ENCODE measurements at places on chromosomes 12 and 14.

DNA sequence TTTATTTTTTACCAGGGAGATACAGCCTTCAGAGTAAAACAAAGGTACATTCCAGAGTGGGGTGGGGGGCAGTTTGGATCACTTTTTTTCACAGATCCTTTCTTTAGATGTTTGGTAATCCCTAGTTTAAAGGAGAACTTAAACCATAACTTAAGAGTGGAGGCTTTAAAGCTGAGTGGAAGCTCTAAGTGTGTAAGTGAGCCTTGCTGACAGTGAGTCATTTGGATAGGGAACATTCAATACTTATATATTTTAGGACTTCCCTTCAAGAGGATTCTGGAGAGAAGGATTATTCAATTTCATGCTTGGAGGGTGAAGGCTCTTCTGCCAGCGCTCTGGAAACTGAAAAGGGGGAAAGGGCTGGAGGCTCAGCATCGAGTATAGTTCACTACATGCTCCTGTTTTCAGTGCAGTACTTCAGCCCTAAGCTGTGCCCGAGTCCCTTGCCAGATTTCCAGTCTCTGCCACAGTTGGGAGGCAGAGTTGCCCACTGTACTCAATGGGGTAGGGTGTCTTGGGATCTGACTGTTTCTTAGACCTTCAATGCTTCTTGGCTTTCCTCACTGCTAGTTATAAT lies 8.4 kb downstream of the PRKAG1 start:
- DNase-seq: no peak

DNA sequence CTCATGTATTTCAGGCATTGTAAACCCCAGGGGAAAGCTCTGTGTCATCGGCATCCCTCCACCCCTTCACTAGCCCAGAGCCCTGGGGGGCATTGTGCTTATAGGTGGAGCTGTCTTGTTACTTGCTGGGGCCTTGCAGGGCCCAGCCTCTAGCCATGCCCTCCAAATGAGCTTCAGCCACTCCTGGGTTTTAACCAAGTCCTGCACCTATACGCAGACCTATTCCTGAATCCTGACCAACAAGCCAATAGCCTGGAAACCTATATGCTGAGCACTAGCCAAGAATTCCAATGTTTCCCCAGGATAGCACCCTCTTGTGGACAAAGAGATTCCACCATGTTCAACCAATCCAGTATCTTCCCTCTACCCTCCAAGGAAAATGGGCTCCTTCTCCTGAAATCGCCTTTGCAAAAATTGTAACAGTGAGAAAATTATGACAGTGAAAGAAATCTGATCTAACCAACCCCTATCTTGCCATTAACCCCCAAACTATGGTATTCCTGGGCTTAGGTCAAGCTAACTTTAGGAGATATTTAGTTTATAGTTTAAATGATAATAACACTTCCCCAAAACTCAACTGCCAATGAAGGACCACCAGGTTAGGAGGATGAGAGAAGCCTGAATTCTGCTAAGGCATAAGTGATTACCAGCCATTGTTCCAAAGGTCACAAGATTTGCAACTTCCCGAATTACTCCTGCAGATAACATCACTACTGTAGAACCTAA lies 55.5 kb downstream of the TTC7B start:
- DNase-seq: no peak

DNA sequence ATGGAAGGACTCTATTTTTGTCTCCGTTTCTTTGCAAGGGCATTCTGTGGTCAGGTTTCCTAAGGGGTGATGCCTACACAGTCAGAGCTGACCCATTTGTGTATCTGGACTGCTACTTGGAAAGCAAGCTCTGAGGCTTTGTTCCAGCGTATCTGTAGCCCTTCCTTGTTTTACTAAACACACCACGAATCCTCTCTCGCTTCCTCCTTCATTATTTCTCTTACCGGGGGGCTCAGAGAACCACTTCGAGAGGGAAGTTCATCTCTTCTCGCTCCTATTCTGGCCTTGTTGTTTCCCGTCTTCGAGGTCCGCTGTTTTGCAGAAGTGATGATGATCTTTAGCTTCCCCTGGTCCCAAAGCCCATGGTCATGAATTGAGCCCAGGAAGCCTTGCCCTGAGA lies 164.7 kb downstream of the SSPN start:
- no peak for DNase-seq

GRCh38 chr14:54040846-54041245 lies 84.2 kb upstream of the BMP4 start:
- no peak for DNase-seq

GRCh38 chr12:53626702-53627169 lies 554 bp upstream of the ATF7 start:
- DNase-seq: no peak

- no peak for DNase-seq
Measured at GRCh38 chr14:95033682-95034632, 123.4 kb downstream of the DICER1 start.

DNA sequence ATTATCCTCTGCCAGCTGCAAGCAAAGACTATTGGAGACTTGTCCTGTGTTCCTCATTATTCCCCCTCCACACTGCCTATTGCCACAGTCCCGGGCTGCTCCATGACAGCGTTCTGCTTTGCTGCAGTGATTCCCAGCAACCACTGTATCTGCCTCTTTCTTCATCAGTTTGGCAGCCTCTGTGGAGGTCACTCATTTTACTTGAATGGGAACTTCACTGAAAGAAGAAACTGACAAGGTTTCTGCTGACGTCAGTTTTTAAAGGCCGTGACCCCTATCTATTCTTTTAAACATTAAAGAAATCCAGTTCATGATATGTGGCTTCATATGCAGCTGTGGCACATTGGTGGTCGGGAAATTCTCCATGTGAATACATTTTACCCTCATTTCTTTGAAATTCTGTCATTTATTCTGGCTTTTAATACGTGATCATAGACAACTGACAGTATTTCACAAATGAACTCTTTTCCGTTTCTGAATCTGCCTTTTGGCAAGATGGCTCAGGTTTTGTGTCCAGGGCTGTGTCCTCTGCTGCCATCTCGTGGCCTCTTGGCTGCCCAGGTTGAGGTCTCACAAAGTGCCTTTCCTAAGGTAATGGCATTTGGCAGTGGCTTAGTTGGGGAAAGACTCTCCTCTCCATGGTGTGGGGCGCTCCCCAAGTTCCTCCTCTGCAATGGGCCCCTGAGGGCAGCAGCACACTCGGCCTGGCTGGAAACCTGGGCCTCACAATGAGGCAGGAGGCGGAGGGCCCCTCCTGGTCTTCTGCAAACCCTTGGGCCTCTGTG lies 5.8 kb downstream of the TMEM253 start:
- DNase-seq: peak; percentile 68

DNA sequence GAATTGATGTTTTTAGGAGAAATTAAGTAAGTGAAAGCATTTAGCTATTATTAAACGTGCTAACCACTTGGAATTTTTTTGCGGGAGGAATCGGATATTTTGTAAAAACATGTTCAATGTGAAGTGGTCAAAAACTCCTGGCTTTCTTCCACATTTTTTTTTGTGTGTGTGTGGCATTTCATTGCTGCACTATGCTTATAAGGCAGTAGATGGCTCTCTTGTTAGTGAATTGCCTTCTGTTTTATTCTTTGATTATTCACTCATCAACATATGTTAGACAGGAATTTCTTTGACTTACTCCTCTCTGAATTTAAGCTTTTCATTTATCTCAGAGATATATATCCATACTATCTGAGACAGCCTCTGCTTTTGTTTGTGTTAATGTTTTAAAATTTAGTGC lies 71.3 kb downstream of the DERA start:
- DNase-seq: no peak

DNA sequence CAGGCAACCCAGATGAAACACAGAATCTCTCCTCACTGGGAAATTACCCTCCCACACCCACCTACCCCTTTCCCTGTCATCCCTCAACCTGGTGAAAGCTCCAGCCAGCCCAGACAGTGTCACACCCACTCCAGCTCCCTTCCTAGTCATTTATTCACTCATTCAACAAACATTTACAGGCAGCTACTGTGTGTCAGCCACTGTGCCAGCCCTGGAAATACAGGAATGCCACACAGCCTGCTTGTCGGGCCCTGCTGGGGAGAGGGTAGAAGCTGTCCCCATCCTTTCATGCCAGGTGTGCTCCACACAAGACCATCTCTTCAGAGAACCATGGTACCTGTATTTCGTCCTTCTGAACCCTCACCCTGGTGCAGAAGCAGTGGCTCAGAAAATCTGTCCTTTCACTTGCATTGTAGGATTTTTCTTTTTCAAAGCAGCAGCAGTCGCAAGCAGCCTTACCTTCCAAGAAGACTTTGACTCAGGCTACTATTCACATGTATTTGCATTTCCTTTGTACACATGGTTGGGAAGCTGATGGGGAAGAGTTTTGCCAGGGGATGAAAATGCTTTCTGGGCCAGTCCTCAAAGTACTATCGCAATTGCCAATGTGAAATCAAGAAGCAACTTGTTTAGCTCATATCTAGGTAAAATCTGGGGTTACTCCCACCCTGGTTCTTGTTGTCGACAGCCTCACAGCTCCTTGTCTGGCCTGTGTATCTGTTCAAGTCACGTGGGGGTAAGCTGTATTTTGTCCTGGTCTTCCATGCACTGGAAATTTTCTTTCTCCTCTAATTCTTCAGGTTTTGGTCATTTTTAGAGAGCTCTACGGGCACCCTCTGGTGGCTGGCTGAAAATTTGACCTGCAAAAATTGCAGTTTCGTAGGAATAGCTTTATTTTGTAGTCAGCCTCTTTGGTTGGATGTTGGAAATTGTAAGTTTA lies 147.4 kb upstream of the EGLN3 start:
- DNase-seq: no peak

GRCh38 chr12:130920723-130921381 lies 32.9 kb upstream of the ADGRD1 start:
- DNase-seq: no peak

GRCh38 chr12:60172266-60173211 lies 576.7 kb downstream of the SLC16A7 start:
- DNase-seq: no peak

GRCh38 chr12:103538397-103538796 lies 42.6 kb upstream of the C12orf42 start:
- no peak for DNase-seq

GRCh38 chr14:23486036-23486435 lies 16.5 kb downstream of the NGDN start:
- DNase-seq: no peak

- DNase-seq: no peak
Measured at GRCh38 chr12:11973396-11973795, 97.3 kb upstream of the BCL2L14 start.

- DNase-seq: no peak
Measured at GRCh38 chr12:114152890-114153289, 186.8 kb upstream of the RBM19 start.

- no peak for DNase-seq
Measured at GRCh38 chr12:105348561-105348960, 18.1 kb downstream of the C12orf75 start.

GRCh38 chr12:67647799-67648520 lies 585 bp upstream of the DYRK2 start:
- DNase-seq: no peak

DNA sequence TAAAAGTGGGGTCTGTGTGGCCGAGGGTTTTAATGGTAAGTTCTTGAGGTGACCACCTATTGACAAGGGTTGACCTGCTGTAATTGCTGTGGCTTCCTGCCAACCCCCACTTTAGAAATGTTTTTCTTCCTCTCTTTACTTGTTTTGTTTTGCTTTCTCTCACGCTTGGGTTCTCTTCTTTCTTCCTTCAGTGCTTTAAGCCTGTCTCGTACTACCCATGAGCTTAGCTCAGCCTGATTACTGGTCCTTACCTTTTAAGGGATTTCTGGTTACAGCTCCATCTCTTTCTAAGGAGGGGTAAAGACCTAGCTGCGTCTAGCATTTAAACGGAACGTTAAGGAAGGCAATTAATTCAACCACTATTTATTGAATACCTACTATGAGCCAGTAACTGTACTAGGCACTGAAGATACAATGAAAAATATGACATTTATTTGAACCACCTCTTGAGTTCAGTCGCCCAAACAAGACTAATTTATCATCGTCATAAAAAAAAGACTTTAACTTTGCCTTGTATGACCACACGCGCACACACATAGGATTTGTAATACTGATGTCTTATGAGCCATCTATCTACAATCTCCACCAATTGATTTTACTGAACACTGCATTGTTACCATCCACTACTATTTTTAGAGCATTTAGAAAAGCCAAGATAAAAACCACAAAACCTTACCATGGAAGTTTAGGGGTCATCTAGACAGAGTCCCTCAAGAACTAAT lies 888 bp upstream of the PPP1R12A start:
- no peak for DNase-seq

DNA sequence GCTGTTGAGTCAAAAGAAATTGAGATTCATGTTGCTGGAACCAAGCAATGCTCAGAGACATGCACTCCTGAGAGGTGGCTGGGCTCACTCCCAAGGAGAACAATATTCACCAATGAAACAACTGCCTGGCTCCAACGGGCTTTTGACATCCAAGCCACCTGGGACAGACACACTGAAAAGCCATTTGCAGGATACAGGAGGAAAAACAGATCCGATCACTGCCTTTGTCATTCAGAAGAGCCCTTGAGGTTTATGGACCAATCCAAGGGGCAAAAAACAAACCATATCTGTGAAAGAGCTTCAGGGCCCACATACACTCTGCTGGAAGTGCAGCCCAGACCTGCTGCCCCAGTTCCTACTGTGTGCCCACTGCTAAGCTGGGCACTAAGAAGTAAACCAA lies 277.5 kb downstream of the NUAK1 start:
- no peak for DNase-seq

DNA sequence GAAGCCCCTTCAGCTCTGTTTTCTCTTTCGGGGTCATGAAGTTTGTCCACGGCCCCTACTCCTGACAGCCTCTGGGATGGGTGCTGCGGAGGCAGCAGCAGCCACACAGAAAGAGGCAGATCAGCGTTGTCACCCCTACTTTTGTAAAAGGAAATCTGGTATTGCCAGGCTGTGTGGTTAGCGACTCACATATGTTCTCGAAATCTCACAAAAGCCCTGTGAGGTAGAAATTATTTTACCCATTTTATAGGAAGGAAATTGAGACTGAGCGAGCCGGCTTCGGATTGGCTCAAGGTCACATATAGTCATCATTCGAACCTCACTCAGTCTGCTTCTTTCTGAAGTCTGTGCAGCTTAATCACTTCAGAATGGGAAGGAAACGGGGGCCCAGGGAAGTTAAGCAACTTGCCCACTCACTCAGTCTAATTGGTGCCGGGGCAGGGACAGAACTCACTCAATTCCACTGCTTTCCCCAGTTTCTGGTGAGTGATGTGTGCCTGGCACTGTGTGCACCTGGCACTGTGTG lies 1.1 kb upstream of the CKAP4 start:
- no peak for DNase-seq

DNA sequence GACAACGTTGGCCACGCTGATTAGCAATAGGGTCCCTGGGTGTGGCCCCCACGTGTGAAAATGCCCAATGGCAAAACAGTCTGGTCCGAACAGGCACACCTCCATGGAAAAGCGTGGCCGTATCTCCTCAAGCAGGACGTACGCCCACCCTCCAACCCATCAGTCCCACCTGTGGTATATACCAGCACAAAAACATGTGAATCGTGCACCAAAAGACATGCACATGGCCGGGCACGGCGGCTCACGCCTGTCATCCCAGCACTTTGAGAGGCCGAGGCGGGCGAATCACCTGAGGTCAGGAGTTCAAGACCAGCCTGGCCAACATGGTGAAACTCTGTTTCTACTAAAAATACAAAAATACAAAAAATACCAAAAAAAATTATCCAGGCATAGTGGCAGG lies 14.9 kb upstream of the SFSWAP start:
- no peak for DNase-seq

GRCh38 chr12:3974883-3975282 lies 101.7 kb upstream of the PARP11 start:
- no peak for DNase-seq
